Body of pancreas (tissue), 4 donors: ENCODE measurements at places on chromosomes 5 and 9.

DNA sequence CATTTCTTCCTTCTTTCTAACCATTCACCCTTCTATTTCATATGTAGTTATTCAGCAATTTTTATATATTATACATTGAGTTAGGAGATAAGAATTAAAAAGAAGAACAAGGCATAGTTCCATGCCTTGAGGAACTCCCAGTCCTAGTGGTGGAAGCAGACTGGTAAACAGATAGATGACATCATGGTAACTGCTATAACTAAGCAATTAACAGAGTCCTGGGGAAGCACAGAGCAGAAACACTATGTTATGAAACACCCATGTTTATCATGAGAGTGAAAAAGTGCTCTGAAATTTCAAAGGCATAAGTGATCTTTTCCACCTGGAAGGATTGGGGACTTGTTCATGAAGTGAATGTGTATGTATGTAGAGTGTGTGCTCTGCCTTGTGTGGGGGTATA is 14.6 kb downstream of the PAPPA start:
- no peak for DNase-seq

DNA sequence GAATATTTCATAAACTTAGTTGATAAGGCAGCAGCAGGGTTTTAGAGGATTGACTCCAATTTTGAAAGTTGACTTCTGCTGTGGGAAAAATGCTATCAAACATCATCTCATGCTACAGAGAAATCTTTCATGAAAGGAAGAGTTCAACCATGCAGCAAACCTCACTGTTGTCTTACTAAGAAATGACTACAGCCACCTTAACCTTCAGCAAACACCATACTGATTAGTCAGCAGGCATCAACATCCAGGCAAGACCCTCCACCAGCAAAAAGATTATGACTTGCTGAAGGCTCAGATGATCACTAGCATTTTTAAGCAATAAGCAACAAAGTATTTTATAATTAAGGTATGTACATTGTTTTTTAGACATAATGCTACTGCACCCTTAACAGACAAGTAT is 7.6 kb downstream of the TMEM174 start:
- DNase-seq, result no peak

DNA sequence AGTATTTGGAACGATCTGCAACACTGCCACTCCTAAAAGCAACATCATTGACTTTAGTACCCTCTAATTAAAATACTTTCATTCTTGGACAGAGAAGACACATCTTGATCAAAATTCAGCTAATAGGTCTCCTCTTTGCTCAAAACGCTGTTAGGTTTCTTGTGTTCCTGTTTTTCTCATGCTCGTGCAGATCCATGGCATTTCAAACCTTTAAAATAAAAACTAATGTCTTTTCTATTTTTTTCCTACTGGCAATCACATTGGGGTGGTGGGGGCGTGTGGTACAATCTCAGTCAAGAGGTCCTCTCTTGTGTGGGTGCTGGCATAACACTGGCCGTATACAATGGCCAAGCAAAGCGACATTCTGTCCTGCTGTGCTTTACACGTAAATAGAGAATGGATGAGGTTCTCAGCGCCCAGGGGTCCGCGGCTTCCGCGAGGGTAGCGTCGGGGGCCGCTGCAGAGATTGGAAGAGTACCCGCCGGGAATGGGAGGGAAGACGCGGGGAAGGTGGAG is 315 bp upstream of the GPR150 start:
- DNase-seq, result no peak

- no peak for DNase-seq
These were observed 44.0 kb upstream of the PLPP1 start for GRCh38 chr5:55578771-55579170.

DNA sequence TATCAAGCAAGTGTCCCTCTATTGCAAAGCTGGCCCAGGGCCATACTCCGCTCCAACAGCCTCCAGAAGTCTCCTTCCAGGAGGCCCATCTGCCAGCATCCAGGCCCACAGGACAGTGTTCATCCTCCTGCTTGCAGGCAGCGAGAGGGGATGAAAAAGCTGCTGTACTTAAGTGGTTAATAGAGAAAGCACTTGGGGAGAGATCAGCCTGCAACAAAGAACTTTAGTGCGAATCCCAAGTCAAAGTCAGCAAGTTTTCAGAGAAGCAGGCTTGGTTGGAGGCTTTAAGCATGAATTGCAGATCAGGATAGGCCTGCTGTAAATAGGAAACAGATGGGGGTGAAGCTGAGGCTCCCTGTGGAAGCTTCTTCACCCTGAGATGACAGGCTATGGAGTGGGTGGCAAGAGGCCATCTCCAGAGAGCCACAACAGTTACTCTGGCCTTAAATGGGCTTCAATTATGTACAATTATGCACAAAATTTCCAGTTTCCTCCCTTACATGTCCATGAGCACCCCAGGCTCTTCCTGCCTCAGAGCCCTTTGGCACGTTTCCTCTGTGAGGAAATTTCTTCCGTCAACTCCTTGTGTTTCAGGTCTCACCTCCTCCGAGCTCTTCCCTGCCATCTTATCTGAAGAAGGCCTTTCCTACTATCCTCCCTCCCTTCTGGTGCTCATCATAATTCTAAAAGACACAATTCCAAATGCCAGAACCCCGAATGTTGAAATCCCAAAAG is 98.0 kb upstream of the NR3C1 start:
- DNase-seq, result no peak

DNA sequence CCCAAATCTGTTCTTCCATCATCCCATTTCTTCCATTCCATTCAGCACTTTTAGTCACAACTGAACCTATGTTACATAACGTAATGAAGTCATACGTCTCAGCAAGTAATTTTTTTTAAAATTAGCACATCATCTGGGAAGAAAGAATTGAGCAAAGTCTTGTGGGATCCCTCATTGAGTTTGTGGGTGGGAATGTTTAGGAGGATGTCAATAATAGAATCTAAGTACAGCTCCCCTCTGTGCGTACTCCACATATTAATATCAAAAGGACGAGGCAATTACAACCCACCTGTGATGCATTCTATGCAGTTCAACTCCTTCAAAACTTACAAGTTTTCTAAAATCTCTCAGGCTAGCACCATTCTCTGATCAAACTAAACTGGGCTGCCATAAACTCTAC is 526.3 kb downstream of the AGTPBP1 start:
- no peak for DNase-seq

- no peak for DNase-seq
These were observed 89.3 kb upstream of the ALDH1A1 start for GRCh38 chr9:73042155-73042554.

- no peak for DNase-seq
These were observed 30.7 kb downstream of the QRFP start for GRCh38 chr9:130865921-130866320.

- DNase-seq, result no peak
These were observed 2.0 kb downstream of the ERBIN start for GRCh38 chr5:65928322-65928752.

DNA sequence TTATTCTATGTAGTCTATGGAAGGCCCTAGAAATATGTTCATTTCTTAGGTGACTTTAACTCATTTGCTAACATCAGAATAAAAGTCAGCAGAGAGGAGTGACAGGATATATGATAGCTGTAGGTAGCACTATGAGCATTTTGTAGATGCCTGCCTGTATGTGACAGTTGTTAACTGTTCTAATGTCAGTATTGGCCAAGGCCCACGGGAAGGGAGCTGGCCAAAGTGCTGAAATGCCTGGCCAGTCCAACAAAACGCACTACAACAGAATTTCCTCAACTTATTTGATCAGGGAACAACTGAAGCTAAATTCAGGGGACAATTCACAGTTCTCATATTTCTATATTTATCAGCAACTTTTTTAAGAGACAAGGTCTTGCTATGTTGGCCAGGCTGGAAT is 20.8 kb downstream of the SV2C start:
- DNase-seq, result peak; percentile 25

DNA sequence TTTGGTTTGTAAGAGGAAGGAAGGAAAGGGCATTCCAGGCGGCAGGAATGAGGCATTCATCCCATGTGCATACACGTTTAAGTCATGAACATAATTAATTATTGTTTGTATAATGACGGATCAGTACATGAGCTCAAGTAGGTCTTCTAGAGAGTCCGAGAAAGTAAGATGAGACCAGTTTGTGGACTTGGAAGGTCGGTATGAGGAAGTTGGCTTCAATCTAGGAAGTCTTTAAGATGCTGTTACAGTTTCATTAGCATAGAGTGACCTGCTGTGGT is 2.1 kb downstream of the GTF3C4 start:
- no peak for DNase-seq

GRCh38 chr9:127061411-127061810 is 61.0 kb downstream of the ANGPTL2 start:
- DNase-seq, result no peak

GRCh38 chr9:90129446-90129845 is 513.2 kb downstream of the DIRAS2 start:
- DNase-seq, result no peak

DNA sequence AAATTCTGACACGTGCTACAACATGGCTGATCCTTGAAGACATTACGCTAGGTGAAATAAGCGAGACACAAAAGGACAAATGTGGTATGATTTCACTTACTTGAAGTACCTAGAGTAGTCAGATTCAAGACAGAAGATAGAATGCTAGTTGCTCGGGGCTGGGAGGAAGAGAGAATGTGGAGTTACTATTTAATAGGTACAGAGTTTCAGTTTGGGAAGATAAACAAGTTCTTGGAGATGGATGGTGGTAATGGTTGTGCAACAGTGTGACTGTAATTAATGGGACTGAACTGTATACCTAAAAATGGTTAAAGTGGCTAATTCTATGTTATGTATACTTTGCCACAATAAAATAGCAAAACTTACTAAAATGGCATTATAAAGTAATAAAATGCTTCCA is 34.4 kb downstream of the PAM start:
- DNase-seq, result no peak

GRCh38 chr9:15578714-15579113 is 25.9 kb downstream of the CCDC171 start:
- DNase-seq, result no peak

DNA sequence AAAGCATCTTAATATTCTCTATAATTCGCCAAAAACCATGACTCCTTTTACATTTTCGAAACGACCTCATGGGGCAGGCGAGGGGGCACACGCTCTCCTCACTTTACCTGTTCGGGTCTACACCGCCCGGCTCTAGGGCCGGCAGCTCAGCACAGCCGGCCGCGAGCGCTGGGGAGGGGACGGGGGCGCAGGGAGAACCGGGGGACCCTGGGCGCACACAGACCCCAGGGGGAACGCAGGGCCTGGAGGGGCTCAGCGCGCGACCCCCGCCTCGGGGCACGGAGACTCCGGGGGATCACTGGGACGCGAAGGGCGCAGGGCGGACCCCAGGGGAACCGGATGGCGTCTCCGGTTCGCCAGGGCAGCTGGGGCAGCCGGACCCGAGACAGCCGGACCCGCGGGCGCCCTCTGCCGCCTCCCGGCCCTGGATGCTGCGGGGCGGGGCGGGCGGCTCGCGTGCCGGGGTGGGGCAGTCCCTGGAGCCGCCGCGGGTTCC is at the start of gene AHRR:
AHRR (plus strand) TSS at position 485 of the 496 bp plus-strand sequence. CDS start 22,189 bp downstream, outside the sequence.
- DNase-seq, result peak; percentile 67

DNA sequence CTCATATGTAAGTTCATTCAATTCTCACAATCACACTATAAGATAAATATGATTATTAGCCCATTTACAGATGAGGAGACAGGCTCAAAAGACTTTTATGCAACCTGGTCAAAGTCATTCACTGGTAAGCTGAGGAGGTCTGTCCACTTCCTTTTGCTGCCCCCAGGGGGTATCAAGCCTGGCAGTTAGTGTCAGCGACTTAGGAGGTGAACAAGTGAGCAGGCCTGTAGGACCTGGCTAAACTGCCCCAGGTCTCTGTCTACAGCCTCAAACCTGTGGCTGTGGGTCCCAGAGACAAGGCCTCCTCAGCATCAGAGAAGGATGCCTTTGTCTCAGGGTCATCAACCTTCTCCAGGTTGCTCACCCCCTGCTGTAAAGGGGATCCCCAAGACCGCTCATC is 10.4 kb downstream of the TGFBI start:
- DNase-seq, result no peak

GRCh38 chr9:16656432-16657169 is 213.9 kb downstream of the BNC2 start:
- no peak for DNase-seq

DNA sequence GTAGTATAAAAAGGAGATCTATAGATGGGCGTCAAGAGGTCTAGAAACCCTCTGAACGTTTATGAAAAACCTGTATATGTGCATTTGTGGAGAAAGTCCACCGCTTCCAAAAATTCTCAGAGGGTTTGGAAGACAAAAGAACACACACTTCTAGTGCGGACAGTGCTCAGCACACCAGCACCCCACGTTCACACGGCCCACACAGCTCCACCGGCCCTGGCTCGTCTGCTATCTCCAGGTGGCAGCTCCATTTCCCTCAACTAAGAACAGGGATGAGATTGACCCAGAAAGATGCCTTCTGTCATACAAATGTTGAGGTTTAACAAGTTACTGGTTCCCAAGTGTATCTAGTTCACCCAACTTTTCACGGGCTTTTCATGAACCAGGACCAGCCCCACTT is 255.1 kb downstream of the NR2F1-AS1 start:
- DNase-seq, result no peak

- no peak for DNase-seq
These were observed 14.1 kb upstream of the IRX4 start for GRCh38 chr5:1896602-1897376.
